ENCODE measurements at places on chromosomes 2 and 18.

GRCh38 chr2:67095121-67095520 is 302.0 kb upstream of the ETAA1 start:
- DNase-seq, result no peak

DNA sequence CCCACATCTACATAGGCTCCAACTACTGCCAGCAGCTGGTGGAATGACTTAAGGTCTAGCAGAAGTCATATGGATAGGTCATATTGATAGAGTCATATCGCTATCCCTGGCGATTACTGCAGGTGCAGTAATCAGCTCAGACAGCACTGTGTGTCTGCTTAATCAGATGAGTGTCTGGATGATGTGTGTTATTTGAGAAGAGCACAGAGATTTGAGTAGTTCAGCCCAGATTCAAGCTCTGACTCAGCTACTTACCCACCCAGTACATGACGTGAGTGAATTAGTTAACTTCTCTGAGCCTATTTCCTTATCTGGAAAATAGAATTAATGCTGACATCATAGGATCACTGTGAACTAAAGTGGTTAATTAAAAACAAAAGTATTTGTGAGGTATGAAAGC is 78.9 kb downstream of the EHD3 start:
- no peak for DNase-seq

- no peak for DNase-seq
Observed at GRCh38 chr2:236774171-236774570, 204.5 kb downstream of the ACKR3 start.

- no peak for DNase-seq
Observed at GRCh38 chr2:45637440-45637839, 14.0 kb upstream of the PRKCE start.

DNA sequence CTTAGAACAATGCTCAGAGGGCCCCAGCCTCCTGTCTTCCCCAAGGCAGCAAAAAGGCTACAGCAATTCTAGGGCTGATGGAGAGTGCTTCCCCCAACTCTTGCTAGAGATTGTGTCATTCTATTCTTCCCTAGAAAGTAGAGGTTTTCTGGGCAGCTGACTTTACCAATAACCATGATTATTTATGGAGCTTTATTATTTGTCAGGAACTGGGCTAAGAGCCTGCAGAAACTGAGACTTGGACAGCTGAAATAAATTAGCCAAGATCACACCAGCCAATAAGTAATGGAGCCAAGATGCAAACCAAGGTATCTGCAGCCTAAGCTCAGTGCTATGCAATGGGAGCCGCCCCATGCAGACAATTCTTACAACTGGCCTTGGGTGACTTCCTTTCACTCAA is 84.8 kb downstream of the CCBE1 start:
- no peak for DNase-seq

DNA sequence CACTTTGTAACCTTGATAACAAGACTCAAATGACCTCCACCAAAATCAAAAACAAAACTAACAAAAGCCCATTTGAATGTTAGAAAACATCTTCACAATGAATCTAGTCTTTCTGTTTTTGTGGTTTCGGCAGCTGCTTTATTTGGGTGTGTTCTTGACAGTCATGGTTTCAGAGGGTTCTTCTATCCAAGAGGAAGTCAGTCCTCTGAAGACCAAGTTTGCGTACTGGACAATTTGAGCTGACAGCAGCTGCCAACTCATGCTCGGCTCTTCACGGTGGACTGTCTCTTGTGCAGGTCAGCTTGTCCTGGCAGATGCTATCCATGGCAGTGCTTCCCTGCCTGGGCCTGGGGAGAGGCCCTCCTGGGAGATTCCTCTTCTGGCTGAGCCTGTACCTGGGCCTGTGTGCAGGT is 91.0 kb downstream of the TMEM17 start:
- peak; percentile 2 for DNase-seq

DNA sequence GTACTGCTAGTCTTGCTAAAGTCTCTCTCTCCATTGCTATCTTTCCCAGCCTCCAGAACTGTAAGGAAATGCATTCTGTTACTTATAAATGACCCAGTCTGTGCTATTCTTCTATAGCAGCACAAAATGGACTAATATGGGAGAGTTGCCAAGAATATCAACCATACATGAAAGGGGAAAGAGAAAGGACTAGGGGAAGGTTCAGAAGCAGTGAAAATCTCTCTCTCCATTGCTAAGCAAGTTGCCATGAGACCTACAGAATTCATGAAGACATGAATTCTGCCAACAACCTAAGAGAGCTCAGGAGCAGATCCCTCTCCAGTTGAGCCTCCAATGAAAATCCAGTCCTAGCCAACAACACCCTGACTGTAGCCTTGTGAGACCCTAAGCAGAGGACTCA is 3.6 kb upstream of the TRABD2A start:
- DNase-seq, result no peak

- no peak for DNase-seq
Observed at GRCh38 chr2:219949053-219949452, 321.6 kb downstream of the SLC4A3 start.

DNA sequence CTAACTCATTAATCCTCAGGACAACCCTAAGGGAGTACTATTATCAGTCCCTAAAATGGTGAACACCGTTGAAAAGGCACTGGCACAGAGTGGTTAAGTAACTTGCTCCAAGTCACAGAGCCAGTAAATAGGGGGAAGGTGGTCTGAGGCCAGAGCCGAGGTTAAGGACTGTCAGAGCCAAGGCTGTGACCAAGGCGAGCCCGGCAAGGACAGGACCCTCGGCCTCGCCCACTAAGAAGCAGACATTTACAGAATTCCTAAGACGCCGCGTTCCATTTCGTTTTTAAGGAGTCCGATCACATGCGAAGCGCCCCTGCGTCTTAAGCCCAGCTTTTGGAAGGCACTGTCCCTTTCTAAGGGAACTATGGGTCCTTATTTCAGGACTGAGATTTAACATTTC is 1.1 kb downstream of the PDIA6 start:
- DNase-seq, result no peak

GRCh38 chr18:36578871-36579710 is 249.7 kb downstream of the TPGS2 start:
- no peak for DNase-seq

DNA sequence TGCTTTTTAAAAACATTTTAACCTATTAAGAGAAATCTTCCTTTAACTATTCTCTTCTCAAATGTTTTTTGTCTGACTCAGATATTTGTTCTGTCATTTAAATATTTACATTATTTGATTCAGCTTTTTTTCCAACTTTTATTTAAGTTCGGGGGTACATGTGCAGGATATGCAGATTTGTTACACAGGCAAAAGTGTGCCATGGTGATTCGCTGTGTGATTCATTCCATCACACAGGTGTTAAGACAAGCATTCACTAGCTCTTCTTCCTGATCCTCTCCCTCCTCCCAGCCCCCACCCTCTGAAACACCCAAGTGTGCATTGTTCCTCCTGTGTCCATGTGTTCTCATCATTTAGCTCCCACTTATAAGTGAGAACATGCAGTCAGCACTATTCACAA is 19.4 kb downstream of the SP100 start:
- no peak for DNase-seq

DNA sequence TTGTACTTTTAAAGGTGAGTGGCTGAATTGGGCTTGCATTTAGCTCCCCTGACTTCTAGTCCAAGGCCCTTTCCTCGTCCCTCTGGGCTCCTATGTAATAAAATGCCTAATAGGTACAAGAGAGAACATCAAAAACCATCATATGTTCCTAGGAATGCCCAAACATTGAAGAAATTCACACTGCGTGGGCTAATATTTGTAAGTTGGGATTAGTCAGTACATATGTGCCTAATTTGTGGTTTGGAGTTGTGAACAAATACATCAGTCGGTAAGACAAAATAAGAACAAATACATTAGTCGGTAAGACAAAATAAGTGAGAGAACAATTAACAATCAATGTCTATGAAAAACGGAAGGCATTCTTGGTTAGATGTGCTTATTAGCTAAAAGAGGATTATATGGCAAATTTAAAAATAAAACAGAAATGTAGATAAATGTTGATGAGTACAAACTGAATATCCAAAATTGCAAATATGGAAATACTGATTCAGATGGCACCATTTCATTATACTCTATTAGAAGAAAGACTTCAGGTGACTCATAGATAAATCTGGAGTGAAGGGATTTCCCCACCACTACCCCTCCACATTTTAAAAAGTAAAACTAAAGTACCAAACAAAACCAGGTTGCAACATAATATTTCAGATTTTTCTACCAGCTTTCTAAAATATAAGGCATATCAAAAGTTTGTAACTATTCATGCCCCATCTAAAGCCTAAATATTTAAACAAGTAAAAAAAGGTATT is 325.4 kb downstream of the ZEB2 start:
- no peak for DNase-seq

GRCh38 chr2:237389831-237390230 is 24.1 kb downstream of the COL6A3 start:
- no peak for DNase-seq

- no peak for DNase-seq
Observed at GRCh38 chr2:190553254-190553653, 18.7 kb upstream of the NEMP2 start.

- no peak for DNase-seq
Observed at GRCh38 chr18:57131101-57131500, 15.8 kb upstream of the BOD1L2 start.

DNA sequence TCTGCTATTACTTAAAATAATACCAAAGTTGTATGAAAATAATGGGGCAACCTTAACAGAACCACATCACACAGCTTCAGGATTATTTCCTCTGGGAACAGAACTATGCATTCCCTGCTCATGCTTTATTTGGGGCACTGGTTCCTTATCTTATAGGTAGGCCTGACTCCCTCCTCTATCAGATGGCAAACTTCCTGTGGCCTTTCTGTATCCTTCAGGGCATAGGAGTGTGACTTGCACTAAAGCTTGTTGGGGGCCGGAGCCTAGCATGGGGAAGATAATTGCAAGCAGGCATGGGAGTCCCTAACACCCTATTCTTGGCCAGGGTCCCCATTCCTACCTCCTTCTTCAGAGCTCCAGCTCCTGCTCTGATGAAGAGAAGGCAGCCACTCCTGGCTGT is 167.2 kb upstream of the SERTAD2 start:
- no peak for DNase-seq

DNA sequence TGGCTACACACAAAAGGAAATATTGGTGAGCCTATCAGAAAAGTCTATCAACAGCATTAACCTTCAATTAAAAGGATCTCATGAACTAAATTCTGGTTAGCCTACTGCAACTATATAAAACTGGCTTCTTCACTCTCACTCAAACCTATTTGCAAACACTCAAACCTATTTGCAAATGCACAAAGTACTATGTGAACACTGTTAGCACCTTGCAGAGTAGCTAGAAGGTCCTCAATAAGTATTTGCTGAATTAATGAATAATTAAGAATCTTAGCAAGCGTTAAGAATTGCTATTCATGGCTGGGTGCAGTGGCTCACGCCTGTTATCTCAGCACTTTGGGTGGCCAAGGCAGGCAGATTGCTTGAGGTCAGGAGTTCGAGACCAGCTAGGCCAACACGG is 150.3 kb downstream of the DTNB start:
- no peak for DNase-seq

- DNase-seq, result no peak
Observed at GRCh38 chr2:178629463-178629862, 149.2 kb downstream of the PLEKHA3 start.

GRCh38 chr2:123468071-123468470 is 557.0 kb upstream of the CNTNAP5 start:
- no peak for DNase-seq

GRCh38 chr2:230946429-230947234 is 21.6 kb upstream of the GPR55 start:
- no peak for DNase-seq

- DNase-seq, result no peak
Observed at GRCh38 chr2:190360561-190360960, 17.2 kb downstream of the INPP1 start.

DNA sequence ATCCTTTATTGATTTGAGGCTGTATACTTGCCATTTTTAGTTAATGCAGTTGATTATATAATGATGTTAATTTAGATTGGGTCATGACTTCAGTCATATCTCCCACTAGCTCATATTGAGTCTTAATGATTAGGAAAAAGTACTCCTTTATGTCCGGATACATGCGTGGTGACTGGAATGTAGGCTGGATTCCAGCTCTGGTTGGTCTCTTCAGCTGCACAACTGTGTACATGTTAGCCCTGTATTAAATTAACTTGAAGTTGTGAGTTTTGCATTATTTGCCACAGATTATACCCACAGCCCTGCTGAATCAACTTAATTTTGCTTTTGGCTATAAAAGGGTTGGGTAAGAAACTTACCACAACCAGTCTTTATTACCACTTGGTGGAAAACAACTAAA is 22.5 kb downstream of the MOB4 start:
- DNase-seq, result no peak

GRCh38 chr2:173002751-173003541 is 72.7 kb upstream of the MAP3K20 start:
- DNase-seq, result no peak

DNA sequence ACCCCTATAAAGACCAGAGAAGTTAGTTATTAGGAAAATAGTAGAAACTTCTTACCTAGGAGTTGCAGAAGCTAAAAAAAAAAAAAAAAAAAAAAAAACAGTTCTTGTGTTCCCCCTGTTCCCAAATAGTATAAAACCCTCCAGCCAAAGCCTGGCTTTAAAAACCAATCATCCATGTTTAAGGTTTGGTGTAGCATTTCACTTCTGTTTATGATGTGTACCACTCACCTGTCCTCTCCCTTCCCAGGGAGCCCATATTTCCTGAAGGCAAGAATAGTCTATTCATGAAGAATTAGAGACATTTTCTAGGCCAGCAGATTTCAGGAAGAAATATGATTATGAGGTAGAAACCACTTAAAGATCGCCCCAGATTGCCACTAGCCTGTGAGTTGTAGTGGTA is 273.6 kb downstream of the SETBP1 start:
- DNase-seq, result no peak

GRCh38 chr18:78238404-78239089 is 741.1 kb upstream of the SALL3 start:
- DNase-seq, result no peak

- DNase-seq, result no peak
Observed at GRCh38 chr2:222938327-222938726, 77.5 kb downstream of the ACSL3 start.

DNA sequence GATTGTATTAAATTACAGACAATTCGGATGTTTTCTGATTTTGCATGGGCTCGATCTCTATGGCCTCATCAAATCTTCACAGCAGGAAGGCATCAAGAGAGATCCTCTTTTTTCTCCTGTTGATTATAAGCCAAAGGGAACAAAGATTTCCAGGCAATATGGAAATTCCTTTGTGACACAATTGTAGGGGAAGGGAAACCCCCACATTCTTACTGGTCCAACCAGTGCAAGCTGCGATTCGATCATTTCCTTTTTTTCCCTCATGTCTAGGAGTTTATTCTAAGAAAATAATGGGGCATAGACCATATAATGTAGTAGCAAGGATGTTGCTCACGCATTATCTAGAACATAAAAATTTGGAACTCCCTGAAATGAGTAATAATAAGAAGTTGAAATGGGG is 87.7 kb downstream of the LYPD6 start:
- no peak for DNase-seq

All from CD4-positive, alpha-beta T cell treated with Interleukin-2 at 100 ng/mL for 4 hours (primary cell).